ENCODE measurements at places on chromosomes 2 and 18.
A peak's percentile ranks its signal among the peaks of the same experiment; 100 is the strongest.

- no peak for DNase-seq
Measured at GRCh38 chr2:168191955-168192785, 55.2 kb downstream of the STK39 start.

DNA sequence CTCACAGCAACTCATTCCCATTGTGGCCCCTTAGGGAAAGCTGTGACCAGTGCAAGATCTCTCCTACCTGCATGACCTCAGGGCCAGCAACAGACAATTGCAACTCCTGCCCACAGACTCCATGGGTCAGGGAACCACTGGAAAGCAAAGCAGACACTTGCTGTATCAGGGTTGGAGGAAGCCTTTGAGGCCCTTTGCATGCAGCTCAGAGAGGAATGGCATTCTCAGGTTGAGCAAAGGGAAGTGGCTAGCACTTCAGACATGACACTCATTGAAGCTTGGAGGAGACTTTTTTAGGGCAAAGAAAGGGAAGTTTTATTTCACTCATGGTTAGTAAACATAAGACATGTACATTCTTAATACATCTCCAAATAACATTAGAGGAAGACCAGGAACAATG is 22.1 kb downstream of the IL1F10 start:
- DNase-seq, result no peak

DNA sequence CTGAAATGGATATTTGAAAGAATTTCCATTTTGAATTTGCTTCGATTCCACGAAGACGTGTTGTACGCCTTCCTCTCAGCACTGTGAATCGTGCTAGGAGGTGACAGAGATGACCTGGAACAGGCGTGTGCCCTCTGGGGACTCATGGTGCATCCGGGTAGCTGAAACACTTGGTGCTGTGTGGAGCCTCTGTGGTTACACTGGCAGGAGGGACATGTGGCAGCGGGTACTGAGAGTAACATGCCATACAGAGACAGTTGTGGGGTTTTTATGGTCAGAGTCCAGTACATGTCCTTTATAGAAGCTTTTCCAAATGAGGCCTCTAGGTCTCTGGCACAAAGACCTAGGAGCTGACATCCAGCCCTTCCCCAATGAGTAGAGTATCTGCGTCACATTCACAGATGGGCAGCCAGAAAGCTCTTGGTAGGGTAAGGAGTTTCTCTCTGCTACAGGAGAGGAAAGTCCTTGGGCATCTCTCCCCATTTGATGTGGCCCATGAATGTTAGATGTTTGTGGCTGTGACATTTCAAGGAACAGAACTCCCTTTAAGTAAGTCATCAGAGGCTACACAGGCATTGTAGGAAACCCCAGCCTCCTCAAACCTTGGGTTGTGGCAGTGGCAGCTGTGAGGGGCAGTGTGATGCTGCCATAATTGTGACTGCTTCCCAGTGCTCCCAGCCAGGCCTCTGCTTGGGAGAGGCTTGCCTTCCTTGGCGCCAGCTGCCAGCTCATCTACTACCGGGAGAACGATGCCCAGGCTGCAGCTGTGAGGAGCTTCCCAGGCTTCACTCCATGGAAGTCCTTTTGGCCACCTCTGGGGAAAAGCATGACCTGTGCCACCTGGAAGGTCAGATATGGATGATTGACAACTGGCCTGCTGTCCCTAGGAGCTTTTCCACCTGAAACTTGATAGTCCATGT is 80.6 kb downstream of the ACOXL start:
- DNase-seq, result no peak

- no peak for DNase-seq
Measured at GRCh38 chr18:47777626-47778025, 152.8 kb downstream of the SMAD2 start.

DNA sequence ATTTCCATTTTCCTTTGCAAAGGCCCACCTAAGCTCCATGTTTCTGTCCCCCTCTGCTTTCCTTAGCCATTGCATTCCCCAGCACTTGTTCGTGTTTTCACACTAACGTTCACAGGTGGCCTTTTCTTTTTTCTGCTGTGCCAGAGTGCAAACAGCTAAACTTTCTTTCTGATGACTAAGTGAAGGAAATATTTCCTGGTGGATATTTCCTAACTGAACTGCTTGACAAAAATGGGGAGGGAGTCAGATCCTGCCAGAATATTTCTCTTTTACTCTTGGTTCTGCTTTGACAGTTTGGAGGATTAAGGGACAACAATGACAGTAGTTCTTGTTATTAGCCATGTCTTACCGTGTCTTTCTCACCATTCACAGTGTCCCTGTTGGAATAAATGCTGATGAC is 344.0 kb downstream of the ARHGAP15 start:
- peak; percentile 10 for DNase-seq

DNA sequence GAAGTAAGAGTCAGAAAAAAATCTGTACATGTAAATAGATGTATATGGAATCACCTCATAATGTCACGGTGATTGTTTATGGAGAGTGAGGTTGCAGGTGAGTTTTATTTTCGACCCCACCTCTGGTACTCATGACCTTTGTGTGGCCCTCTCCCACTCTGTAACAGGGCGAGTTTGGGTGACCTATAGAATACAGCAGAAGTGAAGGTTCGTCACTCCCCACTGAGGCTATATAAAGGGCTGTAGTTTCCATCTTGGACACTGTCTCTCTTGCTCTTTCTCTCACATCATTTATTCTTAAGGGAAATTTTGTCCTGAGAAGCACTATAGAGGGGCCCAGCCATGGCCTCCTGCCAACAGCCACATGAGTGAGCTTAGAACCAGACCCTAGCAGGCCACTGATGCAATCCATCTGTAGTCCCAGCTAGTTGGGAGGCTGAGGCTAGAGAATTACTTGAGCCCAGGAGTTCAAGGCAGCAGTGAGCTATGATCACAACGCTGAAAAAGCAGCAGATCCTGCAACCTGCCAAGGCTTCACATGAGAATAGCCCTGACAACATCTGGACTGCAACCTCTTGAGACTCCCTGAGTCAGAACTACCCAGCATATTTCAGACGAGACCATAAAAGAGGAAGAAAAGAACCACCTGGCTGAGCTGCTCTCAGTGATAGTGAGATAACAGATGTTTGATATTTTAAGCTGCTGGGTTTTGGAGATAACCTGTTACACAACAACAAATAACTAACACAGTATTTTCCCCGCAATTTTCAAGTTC is 74.3 kb upstream of the SLC1A4 start:
- DNase-seq, result no peak

GRCh38 chr2:173658946-173659371 is 304.3 kb downstream of the CDCA7 start:
- DNase-seq, result peak; percentile 42

GRCh38 chr18:55328301-55328700 is 259.7 kb downstream of the TCF4 start:
- DNase-seq, result peak; percentile 58

DNA sequence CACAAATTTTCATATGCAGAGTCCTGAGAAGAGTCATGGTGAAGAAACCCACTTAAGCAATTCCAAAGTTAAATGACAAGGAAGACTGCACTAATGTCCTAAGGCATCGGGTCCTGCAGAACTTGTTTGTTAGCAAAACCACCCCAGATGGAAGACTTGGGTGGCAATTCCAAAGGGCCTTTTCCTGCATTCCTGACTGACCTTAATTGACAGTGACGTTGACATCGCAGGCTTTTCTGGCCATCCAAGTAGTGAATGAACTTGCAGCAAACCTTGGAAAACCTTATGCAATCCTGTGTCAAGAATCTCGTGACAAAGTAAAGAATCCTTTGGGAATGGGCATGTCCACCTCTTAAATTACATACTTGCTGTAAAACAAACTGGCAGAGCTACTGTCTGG is 112.5 kb upstream of the SH3BP4 start:
- DNase-seq, result peak; percentile 96

- DNase-seq, result no peak
Measured at GRCh38 chr2:36326286-36326685, 29.3 kb upstream of the CRIM1 start.

DNA sequence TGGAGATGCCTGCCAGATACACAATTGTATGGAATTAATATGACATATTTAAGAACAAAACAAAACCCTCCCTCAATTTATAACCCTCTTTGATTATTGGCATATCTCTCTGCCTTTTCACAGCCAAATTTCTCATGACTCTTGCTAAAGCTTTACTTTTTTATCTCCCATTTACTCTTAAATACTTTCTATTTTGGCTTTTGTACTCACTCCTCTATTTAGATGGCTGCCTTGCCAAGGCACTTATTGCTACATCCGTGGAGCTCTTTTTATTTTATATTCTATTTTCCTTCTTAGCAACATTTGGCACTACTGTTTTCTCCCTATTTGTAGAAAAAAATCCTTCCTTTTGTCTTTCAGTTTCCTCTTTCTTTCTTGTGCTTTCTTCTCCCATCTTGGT is 466.4 kb upstream of the CWC22 start:
- DNase-seq, result no peak

GRCh38 chr18:11366410-11366809 is 217.0 kb upstream of the PIEZO2 start:
- DNase-seq, result peak; percentile 91

DNA sequence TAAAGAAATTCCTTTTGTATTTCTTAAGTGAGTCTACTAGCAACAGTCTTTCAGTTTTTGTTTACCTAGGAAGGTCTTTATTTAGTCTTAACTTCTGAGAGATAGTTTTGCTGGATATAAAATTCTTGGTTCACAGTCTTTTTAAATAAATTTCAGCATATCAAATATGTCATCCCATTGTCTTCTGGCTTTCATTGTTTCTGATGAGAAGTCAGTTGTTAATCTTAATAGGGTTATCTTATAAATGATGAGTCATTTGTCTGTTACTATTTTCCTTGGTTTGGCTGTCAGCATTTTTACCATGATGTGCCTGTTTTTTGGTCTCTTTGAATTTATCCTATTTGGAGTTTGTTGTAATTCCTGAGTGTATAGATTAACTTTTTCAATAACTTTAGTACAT is 129.3 kb downstream of the FAM210A start:
- DNase-seq, result no peak

DNA sequence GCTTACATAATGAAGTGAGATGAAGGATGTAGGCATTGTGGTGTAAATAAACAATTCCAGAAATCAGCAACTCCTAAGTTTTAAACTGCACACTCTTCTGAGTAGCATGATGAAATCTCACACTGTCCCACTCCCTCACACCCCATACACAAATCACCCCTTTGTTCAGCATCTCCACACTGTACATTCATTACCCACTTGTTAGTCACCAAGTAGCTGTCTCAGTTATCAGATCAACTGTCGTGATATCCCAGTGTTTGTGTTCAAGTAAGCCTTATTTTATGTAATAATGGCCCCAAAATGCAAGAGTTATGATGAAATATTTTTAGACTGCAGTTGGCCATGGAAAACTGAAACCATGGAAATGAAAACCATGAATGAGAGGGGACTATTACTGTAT is 135.7 kb downstream of the GRB14 start:
- peak; percentile 20 for DNase-seq

DNA sequence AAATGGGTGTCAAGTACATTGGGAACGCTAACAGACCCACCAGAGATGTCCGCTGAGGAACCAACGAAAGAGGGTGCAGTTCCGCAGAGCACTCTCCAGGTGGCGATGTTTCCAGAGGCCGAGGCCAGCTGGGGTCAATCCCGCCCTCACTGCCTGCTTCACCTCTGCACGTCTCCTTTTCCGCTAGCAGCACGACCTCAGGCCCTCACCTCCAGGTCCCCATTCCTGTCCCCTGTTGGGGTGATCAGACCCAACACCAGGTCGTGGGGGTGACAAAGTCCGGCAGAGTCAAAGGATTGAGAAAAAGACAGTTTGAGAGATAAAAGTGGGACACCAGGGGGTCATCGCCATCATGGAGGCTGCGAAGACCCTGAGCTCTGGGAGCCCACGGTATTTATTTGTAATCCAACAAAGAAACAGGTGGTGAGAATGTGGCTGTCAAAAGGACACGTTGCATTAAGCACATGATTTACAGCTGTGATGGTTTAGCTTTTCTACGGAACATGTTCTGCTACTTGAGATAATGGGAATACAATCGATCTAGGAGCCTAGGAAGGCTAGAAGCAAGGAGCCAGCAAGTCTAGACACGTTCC is 27.3 kb downstream of the ZAP70 start:
- no peak for DNase-seq

DNA sequence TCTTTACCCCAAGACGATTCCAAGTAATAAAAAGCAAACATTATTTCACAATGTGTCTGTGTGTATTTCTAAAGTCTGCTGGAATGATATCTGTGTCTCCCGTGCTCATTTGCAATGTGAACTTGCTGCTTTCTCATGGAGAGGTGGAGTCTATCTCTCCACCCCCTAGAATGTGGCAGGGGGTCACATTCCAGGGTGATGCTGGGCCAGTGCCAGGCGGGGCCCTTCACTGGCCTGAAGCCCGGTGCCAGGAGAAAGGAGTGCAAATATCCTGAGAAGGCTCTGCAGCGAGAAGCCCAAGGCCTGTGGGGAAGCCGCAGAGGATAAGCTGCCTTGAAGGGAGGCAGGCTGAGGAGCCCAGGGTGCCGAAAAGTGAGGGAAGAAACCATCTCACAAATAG is 26.8 kb upstream of the LDLRAD4 start:
- DNase-seq, result no peak

GRCh38 chr18:48954886-48955819 is 4.4 kb upstream of the SMAD7 start:
- DNase-seq, result no peak

GRCh38 chr2:225993430-225993829 is 593.9 kb downstream of the NYAP2 start:
- no peak for DNase-seq

DNA sequence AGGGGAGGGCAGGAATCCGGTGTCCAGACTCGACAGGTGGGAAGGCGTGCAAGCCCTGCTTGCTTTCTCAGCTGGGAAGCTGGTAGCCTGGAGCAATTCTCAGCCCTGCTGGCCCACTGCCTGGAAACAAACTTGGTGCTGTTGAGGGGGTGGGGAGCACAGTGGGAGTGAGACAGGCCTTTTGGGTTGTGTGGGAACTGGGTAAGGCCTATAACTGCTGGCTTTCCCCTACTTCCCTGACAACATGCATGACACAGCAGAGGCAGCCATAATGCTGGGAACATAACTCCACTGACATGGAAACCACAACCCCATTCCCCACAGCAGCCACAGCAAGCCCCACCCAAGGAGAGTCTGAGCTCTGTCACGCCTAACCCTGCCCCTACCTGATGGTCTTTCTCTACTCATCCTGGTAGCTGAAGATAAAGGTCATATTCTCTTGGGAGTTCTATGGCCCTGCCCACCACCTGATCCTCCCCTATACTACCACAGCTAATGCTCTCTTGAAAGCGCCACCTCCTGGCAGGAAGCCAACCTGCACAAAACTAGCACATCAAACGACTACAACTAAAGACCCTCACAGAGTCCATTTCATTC is 122.9 kb upstream of the ACVR1C start:
- DNase-seq, result peak; percentile 97

- DNase-seq, result no peak
Measured at GRCh38 chr18:70321616-70322015, 32.8 kb downstream of the SOCS6 start.

DNA sequence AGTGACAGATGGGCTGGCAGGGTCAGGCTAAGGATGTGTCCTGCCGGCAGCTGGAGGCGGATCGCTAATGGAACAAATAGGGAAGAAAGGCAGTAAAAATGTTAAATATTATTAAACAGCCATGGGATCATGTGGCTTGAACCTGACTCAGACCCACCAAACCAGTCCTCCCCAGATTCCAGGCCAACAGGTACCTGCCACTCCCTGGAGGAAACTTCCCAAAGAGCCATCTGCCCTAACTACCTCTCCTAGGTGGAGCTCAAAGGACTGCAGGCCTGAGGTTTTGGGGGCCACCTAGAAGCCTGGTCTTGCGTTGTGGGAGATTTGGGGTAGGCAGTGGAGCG is 34.3 kb downstream of the CIB4 start:
- DNase-seq, result no peak

GRCh38 chr2:26414311-26414710 is 12.6 kb downstream of the DRC1 start:
- peak; percentile 39 for DNase-seq

Data from RPMI7951 (cell line).